ENCODE measurements at places on chromosomes 2 and 18.
A peak's percentile ranks its signal among the peaks of the same experiment; 100 is the strongest.

DNA sequence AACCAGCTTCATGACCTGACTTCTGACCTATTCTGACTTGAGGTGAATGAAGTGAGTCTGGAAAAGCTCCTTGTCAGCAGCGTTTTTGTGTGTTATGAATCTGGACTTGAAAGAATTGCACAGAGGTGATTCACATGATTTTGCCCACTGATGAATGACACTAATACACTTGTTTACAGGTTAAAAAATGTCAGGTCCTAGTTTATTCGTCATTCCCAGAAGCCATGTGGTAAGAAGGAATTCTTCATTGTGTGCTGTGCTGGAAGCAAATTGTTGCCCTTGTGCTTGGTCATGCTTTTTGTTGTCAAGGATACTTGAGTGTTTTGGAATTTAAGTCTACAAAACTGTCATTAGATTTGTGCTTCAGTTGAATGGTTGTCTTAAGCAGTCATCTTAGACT, 15.5 kb downstream of the SEC11C start:
- DNase-seq: peak; percentile 54

- DNase-seq: peak; percentile 48
These were observed 145.4 kb upstream of the RIOK3 start for GRCh38 chr18:23307567-23308295.

- DNase-seq: no peak
These were observed 448.7 kb upstream of the TCF4 start for GRCh38 chr18:56036741-56037140.

DNA sequence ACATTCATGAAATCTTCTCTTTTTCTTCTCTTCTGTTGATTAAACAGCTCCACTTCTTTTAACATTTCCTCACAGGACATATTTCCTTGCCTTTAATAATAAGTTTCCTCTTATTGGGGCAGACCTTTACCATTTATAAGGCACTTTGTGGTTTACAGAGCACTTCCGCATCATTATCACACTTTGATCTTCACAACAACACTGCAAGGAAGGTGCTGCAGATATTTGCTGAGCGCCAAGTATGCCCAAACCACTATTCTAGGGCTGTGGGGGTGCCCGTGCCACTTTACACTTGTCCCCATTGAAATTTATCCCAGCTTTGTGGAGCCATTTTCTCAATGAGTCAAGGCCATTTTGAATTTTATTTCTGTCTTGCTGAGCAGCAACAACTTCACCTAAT, 246.6 kb downstream of the SS18 start:
- DNase-seq: no peak

DNA sequence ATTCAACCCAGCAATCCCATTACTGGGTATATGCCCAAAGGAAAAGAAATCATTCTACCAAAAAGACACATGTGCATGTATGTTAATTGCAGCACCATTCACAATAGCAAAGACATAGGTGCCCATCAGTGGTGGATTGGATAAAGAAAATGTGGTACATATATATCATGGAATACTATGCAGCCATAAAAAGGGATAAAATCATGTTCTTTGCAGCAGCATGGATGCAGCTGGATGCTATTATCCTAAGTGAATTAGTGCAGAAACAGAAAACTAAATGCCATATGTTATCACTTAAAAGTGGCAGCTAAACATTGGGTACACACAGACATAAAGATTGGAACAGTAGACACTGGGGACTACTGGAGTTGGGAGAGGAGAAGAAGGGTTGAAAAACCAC, 82.2 kb downstream of the MYO3B start:
- DNase-seq: no peak

- DNase-seq: peak; percentile 82
These were observed 793 bp downstream of the NR4A2 start for GRCh38 chr2:156331572-156332283.

DNA sequence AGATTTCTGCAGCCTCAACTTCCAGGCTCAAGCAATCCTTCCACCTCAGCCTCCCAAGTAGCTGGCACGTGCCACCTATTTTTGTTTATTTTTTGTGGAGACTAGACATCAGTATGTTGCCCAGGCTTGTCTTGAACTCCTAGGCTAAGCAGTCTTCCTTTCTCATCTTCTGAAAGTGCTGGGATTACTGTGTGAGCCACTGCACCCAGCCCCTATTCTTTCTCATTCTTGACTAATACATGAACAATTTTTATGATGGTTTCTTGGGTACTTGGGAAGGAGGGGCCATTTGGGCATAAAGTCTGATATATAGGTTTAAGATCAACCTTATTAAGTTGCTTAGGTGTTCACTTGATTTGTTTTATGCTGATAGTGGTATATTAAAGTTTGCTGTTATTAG, 26.2 kb downstream of the EPC2 start:
- no peak for DNase-seq

DNA sequence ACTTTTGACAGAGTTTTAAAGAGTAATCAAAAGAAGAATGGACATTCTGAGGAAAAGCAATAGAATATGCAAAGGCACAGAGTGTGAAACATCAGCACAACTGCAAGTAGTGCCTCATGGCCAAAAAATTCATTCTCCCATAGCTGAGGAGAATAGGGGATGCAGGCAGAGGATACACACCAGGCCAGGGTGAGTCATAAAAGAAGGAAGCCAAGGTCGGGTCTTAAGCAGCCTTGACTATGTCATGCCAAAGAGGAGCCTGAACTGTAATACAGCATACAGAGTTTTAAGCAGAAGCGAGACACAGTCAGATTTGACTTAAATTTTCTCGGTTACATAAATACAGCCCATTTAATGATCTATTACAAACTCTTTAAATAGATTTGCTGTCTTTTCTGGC, 165.0 kb downstream of the LNPK start:
- DNase-seq: peak; percentile 74

DNA sequence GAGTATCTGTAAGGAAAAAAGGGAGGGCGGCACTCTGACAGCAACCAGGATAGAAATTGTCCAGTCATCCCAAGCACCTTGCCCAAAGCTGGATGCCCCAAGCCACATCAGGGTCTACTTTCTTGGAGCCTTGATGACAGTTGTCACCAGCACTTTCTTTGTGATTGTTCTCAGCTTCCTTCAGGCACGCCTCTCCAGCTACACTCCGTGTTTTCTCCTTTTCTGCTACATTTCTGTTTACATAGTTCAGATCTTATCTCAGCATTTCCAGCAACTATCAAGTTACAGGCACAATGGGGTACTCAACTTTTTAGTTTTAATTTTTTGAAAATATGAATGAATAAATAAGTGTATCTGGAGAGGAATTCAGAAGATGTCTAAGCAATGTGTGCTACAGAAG, 115.3 kb upstream of the CELF4 start:
- DNase-seq: no peak

GRCh38 chr2:170369894-170370293, 191.9 kb downstream of the MYO3B start:
- no peak for DNase-seq

DNA sequence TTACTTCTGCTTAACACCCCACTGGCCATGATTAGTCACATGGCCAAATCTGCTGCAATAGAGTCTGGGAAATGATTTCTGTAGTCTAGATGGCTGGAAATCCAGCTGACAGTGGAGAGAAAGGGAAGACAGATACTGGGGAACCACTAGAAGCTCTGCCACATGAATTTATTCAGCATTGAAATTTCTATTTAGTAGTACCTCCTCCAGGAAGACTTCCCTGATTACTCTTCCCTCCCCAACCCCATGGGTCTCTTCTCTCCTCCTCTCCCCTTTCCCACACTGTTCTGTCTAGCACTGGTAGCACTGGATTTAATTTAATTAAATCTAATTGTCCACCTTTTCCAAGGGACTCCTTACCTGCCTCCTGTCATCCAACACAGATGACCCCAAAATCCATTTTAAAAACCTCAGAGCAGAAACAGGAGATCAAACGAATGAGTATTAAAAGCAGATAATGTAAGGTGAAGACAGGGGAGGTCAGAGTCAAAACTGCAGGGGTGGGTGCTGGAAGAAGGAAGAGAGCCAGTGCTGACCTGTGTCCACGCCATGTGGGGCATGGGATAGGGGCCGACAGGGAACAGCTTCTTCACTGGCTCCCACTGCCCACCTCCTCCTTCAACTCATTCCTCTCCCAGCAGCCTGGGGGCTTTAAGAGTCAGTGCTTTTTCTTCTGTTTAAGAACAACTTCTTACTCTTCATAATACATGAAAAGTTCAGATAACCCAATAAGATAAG, 169.2 kb upstream of the HS6ST1 start:
- no peak for DNase-seq

DNA sequence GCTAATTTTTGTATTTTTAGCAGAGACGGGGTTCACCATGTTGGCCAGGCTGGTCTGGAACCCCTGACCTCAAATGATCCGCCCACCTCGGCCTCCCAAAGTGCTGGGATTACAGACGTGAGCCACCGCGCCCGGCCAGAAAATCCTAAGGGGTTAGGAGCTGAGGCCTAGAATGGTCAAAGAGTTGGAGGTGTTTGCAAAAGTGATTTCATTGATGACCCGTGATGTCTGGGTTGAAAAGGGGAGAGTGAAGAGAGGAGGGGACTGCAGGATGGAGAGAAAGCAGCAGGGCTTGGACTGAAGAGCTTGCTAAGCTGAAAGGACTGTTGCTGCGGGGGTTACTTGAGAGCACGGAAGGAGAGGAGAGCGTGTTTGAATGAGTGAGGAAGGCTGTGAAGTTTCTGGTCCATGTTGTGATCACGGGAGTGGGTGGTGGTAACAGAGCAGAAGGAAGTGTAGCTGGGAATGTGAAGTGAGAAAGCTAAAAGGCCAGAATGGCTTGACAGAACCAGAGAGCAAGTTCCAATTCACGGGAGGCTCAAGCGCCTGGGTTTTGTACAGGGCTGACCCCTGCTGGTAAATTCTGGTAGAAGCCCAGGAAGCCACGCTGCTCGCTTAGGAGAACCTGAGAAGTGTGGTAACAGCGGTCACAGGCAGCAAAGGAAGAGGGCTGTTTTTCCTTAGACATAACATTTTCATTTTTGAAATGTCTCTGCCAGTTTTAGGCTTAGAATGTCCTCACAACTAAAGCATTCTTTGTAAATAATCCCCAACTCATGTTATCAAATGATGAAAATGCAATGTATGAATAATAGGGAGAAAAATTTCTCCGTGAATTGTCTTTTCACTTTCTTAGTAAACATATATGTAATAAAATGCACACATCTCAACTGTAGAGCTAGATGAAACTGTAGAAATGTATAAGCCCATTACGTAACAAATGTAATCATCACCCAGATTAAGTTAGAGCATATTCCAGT, 40.5 kb upstream of the ACTR2 start:
- DNase-seq: peak; percentile 88

GRCh38 chr2:231514951-231515297, 15.3 kb downstream of the NMUR1 start:
- no peak for DNase-seq

- no peak for DNase-seq
These were observed 22.2 kb downstream of the GALR1 start for GRCh38 chr18:77271576-77272481.

DNA sequence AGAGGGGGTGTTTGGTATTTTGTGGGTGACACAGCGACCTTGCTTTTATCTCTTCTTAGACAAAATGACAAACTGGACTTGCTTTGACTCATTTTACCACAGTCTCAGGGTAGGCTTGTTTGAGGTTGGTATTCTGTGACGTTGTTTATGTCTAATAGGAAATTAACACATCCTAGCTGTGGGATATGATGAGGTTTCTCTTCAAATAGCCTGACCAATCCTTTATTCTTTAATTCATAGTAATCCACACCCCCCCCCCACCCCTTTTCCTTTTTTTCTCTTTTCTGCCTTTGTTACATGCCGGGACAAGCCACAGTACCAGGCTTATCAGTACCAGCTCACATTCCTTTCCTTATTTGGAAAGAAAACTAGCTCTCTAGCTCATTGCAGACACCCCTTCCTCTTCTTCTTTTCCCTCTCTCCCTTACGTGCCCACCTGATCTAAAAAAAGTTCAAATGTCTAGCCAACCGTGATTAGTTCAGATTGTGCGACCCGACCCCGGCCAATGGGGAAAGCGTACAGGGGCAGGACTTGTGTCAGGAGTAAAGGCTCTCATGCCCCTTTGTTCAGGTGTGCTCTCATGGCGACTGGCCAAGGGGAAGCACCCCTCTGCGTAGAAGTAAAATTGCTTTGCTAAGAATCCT, 52.2 kb upstream of the PTPRM start:
- no peak for DNase-seq

- no peak for DNase-seq
These were observed 7.5 kb downstream of the SH3RF3 start for GRCh38 chr2:109136542-109136941.

- DNase-seq: peak; percentile 80
These were observed 202.6 kb downstream of the TGIF1 start for GRCh38 chr18:3652380-3653262.

- DNase-seq: no peak
These were observed 418.0 kb upstream of the UBE2E3 start for GRCh38 chr2:180562378-180562777.

DNA sequence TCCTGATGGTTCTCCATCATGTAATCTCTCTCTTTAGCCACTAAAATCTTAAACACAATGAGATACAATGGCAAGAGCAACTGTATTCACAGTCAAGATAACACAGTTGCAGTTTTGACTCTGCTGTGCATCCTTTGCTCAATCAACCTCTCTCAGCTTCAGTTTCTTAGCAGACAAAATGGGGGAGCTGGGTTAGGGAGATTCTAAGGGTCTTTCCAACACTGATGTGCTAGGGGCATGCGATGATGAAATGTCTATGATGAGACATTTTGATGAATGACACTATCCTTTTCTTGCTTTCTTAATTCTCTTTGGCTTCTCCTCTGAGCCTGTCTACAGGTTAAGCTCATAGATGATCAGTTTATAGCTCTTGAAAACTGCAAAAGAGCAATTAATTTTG, 1.1 kb downstream of the SERPINB10 start:
- no peak for DNase-seq

DNA sequence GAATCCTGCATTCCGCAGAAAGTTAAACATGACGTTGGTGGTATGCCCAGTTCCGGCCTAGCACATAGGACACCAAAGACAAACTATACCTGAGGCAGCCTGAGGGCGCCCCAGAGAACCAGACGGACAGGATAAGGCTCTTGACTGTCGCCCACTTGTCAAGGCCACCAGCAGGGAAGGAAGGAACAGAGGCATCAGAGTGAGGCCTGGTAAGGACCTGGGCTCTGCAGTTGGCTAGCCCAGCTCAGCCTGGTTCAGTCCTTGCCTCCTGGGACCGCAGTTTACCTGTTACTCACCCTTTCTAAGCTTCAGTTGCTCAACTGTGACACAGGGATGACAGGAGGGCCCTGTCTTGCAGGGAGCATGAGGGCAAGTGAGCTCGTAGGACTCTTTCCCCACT, 82.1 kb downstream of the ACTR2 start:
- no peak for DNase-seq

DNA sequence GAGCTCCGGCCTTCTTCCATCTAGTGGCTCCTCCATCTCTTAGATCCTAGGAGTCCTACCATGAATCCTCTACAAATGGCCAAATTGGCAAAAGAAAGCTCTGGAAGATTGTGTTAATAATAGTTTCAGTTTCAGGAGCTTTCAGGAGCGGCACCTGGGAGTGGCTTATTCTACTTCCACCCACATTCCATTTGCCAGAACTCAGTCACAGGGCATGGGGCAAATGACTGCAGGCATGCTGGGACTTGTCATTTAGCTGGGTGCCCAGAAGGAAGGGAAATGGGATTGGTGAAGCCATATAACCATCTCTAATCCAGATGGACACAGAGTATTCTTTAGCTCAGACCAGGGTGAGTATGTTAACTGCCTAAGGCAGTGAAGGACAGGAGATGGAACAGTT, 3.6 kb upstream of the LRATD1 start:
- DNase-seq: peak; percentile 7

GRCh38 chr2:234457421-234457820, 39.5 kb downstream of the ARL4C start:
- DNase-seq: peak; percentile 23

- DNase-seq: peak; percentile 82
These were observed 61.6 kb downstream of the ST3GAL5 start for GRCh38 chr2:85826990-85827878.
